Activated CD4-positive, alpha-beta T cell treated with anti-CD3 and anti-CD28 coated beads, Interleukin-2, amount 10 ng/mL, durations not matched to agents 7 days and 5 days (primary cell): ENCODE measurements at places on chromosomes 6 and 20. TPM values are rescaled to one million over a fixed set of nuclear protein-coding genes. Genes with fewer than 3 reads are reported as not detected.

MACROD2 gene
- total RNA-seq: not detected

DNA sequence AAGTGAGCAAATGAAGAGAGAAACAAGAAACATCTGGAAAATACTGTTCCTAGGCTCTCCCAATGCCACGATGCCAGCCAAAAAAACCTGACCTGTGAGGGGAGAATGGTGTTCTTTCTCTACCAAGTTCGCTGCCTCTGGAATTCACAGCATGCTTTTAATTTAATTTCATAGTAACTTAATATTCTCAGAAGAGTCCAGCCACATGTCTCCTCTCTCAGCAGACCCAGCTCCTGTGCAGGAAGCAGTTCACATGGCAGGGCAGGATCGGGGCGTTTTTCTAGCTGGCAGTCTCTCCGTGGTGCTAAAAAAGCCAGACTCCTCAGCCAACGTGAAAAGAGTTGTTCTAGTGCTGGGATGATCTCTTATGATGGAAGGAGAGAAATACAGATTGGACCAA is 57.5 kb downstream of the BFSP1 start:
- DNase-seq: no peak

NMBR gene
- not detected for total RNA-seq

DNA sequence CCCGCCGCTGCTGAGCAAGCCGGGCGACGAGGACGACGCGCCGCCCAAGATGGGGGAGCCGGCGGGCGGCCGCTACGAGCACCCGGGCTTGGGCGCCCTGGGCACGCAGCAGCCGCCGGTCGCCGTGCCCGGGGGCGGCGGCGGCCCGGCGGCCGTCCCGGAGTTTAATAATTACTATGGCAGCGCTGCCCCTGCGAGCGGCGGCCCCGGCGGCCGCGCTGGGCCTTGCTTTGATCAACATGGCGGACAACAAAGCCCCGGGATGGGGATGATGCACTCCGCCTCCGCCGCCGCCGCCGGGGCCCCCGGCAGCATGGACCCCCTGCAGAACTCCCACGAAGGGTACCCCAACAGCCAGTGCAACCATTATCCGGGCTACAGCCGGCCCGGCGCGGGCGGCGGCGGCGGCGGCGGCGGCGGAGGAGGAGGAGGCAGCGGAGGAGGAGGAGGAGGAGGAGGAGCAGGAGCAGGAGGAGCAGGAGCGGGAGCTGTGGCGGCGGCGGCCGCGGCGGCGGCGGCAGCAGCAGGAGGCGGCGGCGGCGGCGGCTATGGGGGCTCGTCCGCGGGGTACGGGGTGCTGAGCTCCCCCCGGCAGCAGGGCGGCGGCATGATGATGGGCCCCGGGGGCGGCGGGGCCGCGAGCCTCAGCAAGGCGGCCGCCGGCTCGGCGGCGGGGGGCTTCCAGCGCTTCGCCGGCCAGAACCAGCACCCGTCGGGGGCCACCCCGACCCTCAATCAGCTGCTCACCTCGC is 1.5 kb downstream of the ARID1B start:
- DNase-seq: peak; percentile 50

DNA sequence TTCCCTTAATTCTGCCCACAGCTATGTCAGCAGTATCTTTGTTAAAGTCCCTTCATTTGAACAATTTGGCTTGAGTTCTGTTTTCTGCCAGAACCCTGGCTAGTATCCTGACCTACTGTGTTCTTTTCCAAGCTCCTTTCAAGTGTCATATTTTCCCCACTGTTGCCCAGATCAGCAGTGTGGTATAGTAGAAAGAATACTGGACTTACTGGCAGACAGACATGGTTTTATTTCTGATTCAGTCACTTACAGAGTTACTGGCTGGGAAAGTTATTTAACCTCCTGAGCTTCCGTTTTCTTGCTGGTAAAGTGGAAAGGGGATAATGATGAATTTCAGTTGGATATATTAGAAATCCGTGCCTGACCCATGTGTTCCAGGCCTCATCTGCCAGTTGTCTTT is 39.8 kb upstream of the RAB23 start:
- no peak for DNase-seq

OR12D2 gene
- total RNA-seq: not detected

DNA sequence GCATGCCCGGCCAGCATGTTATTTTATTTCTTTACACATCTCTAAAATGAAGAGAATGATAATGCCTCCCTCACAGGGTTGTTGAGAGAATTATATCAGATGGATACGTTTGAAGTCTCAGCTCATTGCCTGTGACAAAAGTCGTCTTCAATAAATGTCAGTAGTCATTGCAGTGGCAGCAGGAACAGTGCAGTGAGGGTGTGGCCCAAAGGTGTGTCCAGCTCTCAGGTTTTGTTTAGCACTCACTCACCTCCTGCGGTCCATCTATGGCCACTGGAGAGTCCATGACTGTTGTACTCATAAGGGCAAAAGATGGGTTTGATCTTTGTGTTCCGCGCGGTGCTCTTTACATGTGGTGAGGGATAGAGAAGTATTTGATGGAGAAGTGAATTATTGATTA is 77.2 kb upstream of the TIAM2 start:
- DNase-seq: no peak

- DNase-seq: no peak
These were observed 39.7 kb upstream of the ASIP start for GRCh38 chr20:34201531-34201930.

DNA sequence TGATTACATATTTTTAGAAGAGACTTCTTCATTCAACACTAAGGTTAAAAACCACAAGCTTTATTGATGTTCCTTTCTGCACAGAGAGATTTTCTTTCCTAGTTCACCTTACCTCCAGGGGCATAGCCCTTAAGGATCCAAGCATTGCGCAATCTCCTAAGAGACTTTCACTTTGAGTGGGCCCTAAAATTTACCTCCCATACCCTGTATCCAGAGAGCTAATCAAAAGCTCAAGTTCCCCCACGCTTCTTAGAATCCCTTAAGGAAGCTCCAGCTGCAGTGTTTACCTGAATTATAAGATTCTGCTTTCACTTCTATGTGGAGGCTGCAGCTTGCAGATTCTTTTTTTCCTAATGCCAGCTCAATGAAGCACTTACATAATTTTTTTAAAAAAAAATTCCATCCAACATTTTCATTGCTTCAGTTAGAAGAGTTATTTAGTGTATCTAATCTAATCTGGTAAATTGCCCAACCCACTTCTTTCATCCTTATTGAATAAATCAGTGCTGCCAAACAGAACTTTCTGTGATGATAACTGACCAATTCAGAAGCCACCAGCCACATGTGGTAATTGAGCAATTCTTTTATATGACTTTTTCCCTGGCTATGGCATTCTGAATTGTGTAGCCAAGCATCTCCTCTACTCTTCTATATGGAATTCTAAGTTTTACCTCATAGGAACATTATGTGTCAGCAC is 24.6 kb upstream of the SPTLC3 start:
- no peak for DNase-seq

DNA sequence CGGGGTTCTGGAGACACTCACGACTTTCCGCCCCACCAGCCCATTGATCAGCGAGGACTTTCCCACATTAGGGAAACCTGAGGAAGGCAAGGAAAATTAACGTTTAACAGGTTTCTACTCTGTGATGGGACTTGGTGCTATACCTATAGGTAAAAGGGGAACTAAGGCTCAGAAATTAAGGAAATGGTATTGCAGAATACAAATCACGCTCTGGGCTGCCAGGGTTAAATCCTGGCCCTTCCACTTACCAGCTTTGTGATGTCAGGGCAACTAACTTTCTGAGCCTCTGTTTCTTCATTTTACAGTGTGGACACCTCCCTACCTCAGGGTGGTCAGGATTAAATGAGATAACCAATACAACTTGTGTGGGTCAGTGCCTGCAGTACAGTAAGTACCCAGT is 8.8 kb downstream of the GNL1 start:
- DNase-seq: no peak

DNA sequence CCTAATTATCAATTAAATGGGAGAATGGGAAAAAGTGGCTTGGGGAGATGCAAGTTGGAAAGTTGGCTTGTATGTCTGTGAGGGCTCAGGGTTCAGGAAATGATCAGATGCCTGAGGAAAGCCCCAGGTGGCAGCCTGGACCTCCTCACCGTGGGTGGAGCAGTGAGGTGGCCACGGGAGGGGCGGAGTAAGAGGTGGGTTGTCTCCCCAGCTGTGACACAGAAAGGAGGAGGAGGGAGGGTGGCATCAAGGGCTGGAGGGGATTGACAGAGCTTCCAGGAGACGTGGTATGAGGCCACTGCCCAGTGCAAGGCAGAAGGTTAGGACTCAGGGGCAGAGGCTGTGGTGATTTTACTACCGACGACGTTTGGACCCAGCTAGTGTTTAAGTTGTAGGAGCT is 672.2 kb downstream of the PRKN start:
- no peak for DNase-seq

GRCh38 chr6:159152041-159152440 is 17.2 kb upstream of the FNDC1 start:
- DNase-seq: no peak

XKR7 gene
- 0.05 TPM for total RNA-seq

DNA sequence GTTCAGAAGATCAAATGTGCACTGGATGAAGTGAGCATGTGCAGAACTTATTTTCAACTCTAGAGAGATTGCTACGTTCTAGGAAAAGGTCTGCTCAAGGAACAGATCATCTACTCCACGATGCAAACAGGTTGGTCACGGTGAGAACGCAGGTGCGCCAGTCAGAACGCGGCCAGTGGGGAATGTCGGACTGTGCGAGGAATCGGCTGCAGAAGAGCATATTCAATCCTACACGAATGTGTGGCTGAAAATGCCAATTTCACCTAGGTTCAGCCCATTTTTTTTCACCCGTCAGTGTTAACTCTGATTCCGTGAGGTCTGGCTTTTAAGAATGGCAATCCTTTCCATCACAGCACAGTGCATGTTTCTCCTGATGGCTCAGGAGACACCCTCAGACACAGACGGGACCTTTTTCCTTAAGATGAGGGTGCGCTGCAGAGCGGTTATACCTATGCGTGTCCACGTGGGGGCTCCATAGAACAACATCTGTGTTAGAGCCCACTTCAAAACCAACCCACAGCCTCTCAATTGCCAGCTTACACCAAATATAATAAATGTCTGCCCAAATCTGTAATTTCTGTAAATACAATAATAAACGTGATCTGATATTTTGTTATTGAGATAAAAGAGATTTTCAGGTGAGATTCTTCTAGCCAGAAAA is 250.4 kb downstream of the FOXA2 start:
- DNase-seq: peak; percentile 56

DNA sequence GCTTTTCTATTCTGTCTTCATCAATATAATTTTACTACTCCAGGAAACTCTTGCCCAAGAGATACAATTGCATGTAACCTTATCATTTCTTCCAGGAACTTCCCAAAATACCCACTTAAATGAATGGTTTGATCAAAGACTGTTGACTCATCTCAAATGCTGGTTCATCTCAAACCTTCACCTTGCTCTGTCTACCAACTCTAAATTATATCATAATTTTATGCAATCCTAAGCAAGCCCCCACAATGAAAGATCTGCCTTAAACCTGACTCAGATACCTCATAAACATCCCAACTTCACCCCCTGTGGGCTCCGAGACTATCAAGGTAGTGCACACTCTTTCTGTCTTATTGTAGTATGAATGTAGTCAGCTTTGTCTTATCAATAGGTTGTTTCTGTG is 65.5 kb upstream of the GCM1 start:
- no peak for DNase-seq

DNA sequence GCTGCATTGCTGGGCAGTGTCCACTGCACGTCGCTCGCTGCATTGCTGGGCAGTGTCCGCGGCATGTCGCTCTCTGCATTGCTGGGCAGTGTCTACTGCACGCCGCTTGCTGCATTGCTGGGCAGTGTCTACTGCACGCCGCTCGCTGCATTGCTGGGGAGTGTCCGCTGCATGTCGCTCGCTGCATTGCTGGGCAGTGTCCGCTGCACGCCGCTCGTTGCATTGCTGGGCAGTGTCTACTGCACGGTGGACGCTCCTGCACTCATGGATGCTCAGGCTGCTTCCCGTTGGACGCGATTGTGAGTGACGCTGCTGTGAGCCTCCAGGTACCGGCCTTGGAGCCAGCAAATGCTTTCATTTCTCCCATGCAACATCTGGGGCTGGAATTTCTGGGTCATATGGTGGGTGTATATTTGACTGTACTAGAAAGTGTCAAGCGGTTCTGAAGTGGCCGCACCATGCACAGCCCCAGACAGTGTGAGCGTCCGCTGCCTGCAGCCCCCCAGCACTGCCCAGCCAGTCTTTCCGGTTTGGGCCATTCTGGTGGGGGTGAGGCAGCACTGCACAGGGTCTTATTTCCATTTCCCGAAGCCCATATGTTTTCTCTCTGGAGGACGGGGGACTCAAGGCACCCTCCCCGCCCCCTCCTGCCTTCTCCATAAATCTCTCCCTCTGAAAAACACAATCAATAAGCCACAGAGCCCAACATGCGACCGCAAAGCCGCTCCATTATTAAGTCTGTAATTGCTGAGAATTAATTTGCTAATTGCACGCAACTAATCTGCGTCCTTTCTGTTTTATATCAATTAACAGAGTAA is 97.4 kb downstream of the YTHDF1 start:
- DNase-seq: no peak

MEI4 gene
- not detected for total RNA-seq

DNA sequence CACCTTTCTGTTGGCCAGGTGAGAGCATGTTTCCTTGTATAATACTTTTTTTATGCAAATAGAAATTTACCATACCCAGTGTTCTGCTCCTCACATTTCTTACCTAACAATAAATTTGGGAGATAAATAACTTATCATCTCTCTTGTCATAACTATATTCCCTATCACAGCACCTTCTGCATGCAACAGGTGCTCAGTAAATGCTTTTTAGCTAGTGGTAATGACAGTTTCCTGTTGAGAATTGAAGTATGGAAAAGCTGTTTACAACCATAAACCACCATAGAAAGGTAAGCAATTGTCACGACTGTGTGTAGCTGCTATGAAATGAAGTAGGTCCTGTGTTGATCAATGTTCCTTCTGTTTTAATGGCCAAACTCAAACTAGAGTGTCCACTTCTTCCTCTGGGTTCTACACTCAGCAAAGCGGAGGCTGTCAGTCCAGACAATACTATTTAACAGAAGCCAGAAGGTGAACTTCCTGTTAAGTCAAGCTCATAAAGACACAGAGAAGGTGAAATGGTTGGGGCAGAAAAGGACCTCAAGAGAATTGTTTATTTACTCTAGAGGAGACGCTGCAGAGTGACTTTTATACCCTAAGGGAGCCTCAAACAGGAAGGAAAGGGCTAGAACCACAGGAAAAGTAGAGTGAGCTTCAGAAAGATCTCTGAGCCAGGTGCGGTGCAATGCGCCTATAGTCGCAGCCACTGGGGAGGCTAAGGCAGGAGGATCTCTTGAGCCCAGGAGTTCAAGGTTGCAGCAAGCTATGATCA is 84.0 kb upstream of the SLC22A16 start:
- DNase-seq: peak; percentile 54

GRCh38 chr20:13824459-13824858 is 39.6 kb downstream of the NDUFAF5 start:
- no peak for DNase-seq

- DNase-seq: peak; percentile 76
These were observed 10.9 kb downstream of the IL20RA start for GRCh38 chr6:137033828-137034227.

- no peak for DNase-seq
These were observed at the start of gene IL20RA for GRCh38 chr6:137044366-137045221. IL20RA (minus strand) TSS chr6:137044965; CDS start chr6:137044728, 237 bp downstream.

MUC22 gene
- not detected for total RNA-seq
